ENCODE measurements at places on chromosomes 16 and 17. TPM values are rescaled to one million over a fixed set of nuclear protein-coding genes. Genes with fewer than 3 reads are reported as not detected.

GRCh38 chr17:82314727-82315605 lies 2.4 kb downstream of the CD7 start:
- peak; percentile 1 for ATAC-seq

DNA sequence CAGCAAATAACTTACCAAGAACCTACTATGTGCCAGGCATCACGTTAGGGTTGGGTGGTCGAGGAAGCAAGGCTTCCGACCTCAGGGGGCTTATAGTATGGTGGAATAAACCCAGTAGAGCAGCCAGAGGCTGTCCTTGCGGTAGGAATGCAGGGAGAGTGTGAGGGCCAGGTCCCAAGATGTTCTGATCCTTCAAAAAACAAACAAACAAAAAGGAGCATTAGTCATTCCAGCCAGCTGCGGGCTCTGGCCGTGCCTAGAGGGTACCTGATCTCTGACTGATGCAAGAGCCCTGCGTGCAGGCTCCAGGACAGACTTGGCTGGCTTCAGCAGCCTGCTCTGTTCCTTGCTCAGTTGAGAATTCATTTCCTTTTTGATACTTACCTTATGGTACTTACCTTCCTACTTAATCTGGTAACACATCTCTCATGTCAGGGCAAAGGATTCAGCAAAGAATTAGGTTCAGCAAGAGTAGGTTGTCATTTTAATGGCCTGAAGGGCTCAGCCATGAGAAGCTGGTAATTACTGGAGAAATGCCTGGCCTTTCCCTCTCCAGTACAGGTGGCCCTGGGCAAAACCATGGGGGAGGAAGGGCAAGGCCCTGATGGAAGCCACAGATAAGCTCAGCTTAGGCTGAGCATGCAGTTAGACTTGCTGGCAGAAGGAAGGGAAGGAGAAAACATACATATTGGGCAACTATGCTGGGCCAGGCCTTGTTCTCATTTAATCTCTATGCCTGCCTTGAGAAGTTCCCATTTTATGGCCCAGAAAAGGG lies 18.4 kb downstream of the CYB5D2 start:
- ATAC-seq, result peak; percentile 89

DNA sequence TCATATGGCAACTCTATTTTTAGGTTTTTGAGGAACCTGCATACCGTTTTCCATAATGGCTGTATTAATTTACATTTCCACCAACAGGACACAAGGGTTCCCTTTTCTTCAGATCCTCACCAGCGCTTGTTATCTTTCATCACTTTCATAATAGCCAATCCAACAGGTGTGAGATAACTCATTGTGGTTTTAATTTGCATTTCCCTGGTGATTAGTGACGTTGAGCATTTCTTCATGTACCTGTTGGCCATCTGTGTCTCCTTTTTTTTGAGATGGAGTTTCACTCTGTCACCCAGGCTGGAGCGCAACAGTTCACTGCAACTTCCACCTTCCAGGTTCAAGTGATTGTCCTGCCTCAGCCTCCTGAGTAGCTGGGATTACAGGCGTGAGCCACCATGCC lies 36.2 kb upstream of the ABCC3 start:
- ATAC-seq, result no peak

- ATAC-seq, result no peak
Observed at GRCh38 chr17:39364236-39365025, 37.0 kb downstream of the FBXL20 start.

DNA sequence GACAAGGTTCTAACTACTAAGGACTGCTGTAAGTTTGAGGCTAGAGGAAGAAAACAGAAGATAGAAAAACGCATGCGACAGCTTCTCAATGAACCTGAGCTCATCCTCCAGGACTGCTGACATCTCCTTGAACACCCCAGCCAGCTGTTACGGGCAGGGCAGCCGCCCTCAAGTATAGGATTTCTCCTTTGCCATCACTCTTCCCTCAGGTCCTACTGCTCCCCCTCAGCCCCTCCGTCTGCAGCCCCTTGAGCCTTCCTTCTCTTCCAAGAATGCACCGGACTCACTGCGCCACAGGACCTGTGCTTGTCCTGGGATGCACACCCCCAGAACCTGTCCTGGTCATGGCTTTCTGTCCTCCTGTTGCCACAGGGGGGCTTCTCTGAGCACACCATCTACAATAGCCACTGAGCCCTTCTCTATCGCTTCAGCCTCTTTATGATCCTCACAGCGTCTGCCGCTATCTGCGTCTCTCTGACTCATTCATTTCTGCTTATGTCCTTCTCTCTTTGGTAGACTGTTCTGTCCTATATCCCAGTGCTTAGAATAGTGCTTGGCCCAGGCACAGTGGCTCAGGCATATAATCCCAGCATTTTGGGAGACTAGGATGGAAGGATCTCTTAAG lies 15.7 kb upstream of the XYLT2 start:
- no peak for ATAC-seq

Gene SLFN14
- total RNA-seq, result 0.09 TPM

Data from motor neuron (in vitro differentiated cells).